ENCODE measurements at places on chromosomes 7 and 10.

DNA sequence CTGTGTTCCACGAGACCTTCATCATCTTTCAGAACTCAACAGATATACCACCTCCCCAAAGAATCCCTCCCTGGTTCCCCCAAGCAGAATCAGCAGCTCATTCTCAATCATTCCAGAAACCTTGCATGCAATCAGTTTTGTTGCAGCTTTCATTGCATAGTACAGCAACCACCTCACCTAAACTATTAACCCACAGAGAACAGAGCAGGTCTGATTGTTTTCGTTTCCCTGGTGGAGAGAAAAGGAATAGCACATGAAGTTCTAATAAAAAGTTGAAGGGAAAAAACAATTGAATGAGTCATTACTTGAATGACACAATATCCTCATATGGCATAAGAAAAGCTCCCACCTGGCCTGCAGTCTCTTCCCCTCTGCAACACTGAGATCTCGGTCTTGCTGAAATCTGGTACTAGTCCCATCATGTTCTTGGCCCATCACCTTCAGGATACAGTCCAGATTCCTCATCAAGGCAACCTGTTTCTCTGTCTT, 147.1 kb upstream of the GDF10 start:
- DNase-seq, result no peak

GRCh38 chr7:99631295-99632109, 14.8 kb downstream of the ZSCAN25 start:
- no peak for DNase-seq

GRCh38 chr7:65251851-65252620, 121.6 kb upstream of the ZNF92 start:
- DNase-seq, result peak; percentile 45

DNA sequence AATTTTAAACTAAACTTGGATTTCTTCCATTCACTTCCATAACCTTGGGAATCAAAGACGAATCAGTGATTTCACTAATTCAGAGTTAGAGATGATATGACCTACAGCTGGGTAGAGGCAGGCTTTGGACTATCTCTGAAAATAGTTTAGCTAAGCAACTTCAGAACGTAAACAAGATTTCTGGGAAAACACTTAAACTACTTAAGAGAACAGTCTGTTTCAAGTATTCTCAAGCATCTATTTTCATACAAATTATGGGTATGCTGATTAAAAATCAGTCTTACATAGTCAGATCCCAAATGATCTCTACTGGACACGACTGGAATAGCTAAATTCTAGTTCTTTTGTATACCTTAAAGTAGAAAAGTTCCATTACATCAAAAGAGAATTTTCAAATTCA, 179.9 kb downstream of the PLCE1 start:
- no peak for DNase-seq

GRCh38 chr7:55250313-55250712, 114.8 kb upstream of the LANCL2 start:
- DNase-seq, result no peak

- DNase-seq, result no peak
These were observed 90.9 kb upstream of the WDR11 start for GRCh38 chr10:120760253-120760652.

GRCh38 chr7:21914671-21915070, 31.0 kb downstream of the CDCA7L start:
- no peak for DNase-seq

DNA sequence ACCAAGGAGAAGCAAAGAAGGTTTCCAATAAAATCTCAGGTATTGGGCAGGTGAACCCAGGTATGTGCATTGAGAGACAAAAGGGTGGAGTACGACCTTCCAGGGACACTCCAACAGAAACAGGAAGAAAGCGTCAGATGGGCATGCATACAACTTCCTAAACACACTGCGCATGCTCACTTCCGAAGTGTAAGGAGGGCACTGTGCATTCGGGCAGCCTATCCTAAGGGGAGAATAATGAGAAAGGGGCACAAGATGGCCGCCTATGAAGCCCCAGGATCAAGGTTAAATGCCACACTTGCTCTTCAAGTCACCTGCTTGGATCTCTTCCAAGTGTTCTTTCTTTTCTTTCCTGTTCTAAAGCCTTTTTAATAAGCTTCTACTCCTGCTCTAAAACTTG, 39.4 kb upstream of the PRSS1 start:
- no peak for DNase-seq

GRCh38 chr7:28272461-28272877, 91.9 kb upstream of the JAZF1 start:
- peak; percentile 76 for DNase-seq

Data from B cell (primary cell).